Tibial nerve (tissue), 4 donors: ENCODE measurements at places on chromosomes 1 and 21. TPM values are rescaled to one million over a fixed set of nuclear protein-coding genes. Genes with fewer than 3 reads are reported as not detected.

GRCh38 chr1:34075576-34075975, 89.5 kb downstream of the CSMD2 start:
- DNase-seq: no peak

The CELA3B gene
- 2.2 TPM for total RNA-seq

GRCh38 chr1:1407636-1408318, 684 bp upstream of the MRPL20 start:
- no peak for DNase-seq

DNA sequence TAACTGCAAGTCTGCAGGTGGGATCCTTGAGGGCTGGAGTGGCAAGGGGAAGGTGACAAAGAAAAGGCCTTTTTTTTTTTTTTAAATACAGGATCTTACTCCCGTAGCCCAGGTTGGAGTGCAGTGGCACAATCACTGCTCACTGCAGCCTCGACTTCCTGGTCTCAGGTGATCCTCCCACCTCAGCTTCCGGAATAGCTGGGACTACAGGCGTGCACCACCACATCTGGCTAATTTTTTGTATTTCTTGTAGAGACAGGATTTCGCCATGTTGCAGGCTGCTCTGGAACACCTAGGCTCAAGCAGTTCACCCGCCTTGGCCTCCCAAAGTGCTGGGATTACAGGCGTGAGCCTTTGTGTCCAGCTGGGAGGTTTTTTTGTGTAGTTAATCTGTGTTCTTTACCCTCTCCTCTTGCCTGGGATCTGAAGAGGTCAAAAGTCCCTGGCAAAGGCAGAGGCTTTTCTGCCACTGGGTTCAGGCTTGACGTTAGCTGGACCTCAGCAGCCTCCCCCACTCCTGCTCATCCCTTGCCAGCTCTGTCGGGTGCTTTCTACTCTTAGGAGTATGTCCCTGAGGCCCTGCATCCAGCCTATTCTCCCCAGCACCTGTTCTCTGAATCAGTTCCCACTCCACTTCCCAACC, 5.2 kb downstream of the IL6R start:
- DNase-seq: no peak

The SETSIP gene
- not detected for total RNA-seq
